ENCODE measurements at places on chromosomes 1 and 21. TPM values are rescaled to one million over a fixed set of nuclear protein-coding genes. Genes with fewer than 3 reads are reported as not detected.

Gene UBE2G2
- 165 TPM for total RNA-seq

Gene LMO4
- total RNA-seq = 42.0 TPM

Gene PPFIA4
- 0.39 TPM for total RNA-seq

Gene IGSF8
- 42.6 TPM for total RNA-seq

Gene FCRLB
- 4.7 TPM for total RNA-seq

DNA sequence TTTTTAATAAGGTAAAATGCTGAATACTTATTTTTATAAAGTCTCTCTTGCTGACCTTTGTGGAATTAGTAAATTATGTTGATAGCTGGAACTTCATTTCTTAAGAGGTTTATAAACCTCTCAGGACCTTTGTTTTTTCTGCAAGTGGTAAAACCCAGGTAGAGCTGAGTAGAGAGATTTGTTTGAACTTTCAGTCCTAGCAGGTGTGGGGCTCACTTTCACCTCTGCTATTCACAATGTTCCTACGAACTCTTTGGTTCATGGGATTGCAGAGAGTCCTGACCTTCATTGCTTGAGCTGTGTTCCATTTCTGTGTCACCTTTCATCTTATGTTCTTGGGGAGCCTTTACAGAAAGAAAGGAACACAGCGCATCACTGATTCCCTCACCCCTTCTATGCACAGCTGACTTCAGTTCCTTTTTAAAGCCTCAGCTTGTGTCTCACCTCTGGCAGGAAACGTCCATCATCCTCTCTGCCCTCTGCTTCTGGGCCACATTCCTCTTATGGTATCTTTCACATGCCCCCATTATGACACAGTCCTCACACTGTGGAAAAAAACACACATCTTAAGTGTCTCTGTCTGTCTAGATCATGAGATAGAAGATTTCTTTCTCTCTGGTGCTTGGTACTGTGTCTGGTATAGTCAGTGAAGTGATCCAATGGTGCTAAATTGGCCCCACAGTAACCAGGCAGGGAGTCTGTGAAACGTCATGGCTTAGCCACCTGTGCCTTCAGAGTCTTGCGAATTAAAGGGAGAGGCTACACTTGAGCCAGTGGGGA, 262.5 kb upstream of the B3GALT2 start:
- no peaks in the 10 kb centered on the region for H3K27me3 ChIP-seq
- no peak overlapping the region for H3K4me3 ChIP-seq
- H3K36me3 ChIP-seq = no peaks in the 10 kb centered on the region
- H3K27ac ChIP-seq = no peak overlapping the region
- H3K4me1 ChIP-seq = no peaks in the 10 kb centered on the region

- no peaks in the 10 kb centered on the region for H3K36me3 ChIP-seq
- no peak overlapping the region for H3K27ac ChIP-seq
- no peak overlapping the region for H3K4me3 ChIP-seq
- no peak for DNase-seq
- H3K4me1 ChIP-seq = no peaks in the 10 kb centered on the region
- no peaks in the 10 kb centered on the region for H3K27me3 ChIP-seq
These were observed 115.4 kb upstream of the EDN2 start for GRCh38 chr1:41599912-41600311.

- no peaks in the 10 kb centered on the region for H3K36me3 ChIP-seq
- no peaks in the 10 kb centered on the region for H3K4me1 ChIP-seq
- no peak for DNase-seq
- H3K27ac ChIP-seq = no peak overlapping the region
- H3K27me3 ChIP-seq = no peaks in the 10 kb centered on the region
These were observed 30.6 kb downstream of the LY9 start for GRCh38 chr1:160826546-160826945.

DNA sequence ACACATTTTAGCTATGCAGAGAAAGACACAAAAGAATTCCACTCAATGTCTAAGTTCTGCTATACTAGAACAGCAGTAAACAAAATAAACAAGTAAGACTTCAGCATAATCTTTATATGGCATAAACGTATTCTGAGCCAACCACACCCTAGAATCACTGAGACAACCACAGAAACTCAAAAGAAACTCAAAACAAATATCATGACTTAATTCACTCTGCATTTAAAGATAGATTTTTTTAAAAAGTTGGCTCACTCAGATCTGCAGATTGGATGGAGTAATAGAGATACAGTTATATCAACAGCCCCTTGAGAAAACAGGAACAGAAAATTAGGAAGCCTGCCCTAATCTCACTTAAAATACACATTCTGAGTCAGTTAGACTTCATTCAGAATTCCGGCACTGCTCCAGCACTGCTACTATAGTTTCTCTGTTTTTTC, 95.0 kb downstream of the COL24A1 start:
- no peak for DNase-seq
- no peaks in the 10 kb centered on the region for H3K27me3 ChIP-seq
- no peak overlapping the region for H3K27ac ChIP-seq
- no peaks in the 10 kb centered on the region for H3K4me1 ChIP-seq
- no peaks in the 10 kb centered on the region for H3K36me3 ChIP-seq
- H3K4me3 ChIP-seq = no peak overlapping the region

GRCh38 chr1:15066191-15066590, 87.4 kb upstream of the TMEM51 start:
- H3K36me3 ChIP-seq = peaks cover 23% of the 10 kb centered on the region
- H3K27ac ChIP-seq = no peak overlapping the region
- H3K27me3 ChIP-seq = no peaks in the 10 kb centered on the region
- H3K4me3 ChIP-seq = no peak overlapping the region
- no peaks in the 10 kb centered on the region for H3K4me1 ChIP-seq

DNA sequence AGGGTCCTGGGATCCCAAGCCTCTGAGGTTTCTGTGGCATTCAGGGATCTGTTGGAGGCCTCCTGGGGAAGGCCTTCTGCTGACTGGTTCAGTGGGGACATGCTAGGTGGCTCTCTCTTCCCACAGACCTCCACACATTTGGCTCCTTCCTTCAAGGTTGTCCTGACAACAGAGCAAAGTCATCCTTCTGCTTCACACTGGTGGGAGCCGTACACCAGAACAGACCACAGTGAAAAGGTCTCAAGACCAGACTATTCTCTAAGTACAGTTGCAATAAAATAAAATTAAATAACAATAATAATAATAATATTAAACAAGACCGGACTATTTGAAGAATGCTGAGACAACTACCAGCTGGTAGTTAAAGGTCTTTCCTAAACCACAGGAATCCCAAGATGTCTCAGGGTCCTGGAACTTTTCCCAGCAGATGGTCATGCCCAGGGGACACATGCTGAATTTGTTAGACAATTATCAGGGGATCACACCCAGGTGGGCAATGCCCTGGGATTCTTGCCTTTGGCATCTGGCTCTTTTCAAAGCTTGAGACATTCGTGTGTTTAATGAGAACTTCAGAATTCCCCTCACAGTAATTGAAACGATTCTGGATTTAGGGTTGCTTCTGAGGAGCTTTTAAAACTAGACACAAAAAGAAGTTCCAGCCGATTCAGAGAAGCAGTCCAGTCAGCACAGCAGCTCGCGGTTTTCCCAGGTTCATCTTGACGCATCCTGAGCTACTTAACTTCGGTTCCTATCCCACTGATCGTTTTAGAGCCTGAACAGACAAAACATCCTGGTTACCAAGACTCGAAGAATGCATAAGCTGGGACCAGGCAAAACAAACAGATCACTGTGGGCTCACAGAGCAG, 22.9 kb downstream of the HTR1D start:
- no peak for DNase-seq
- H3K36me3 ChIP-seq = no peaks in the 10 kb centered on the region
- H3K4me3 ChIP-seq = no peak overlapping the region
- no peak overlapping the region for H3K27ac ChIP-seq

DNA sequence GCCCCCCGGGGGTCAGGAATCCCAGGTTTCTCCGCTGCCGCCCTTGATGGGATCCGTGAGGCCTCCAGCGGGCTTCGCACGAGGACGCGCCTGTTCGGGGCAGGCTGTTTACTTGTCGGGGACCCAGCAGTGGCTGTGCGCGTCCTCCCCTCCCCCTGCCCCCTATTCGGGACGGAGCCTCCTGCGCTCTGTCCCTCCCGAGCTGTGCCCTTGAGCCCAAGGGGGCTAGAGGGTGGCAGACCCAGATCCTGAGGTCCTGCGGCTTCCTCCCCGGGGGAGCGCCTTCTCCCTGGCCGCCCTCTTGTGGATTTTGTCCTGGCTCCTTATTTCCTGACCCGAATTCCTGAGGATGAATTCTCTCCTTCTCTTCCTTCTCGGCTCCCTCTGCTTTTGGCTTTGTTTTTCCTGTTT, 38.4 kb downstream of the PIK3CD start:
- peaks cover 44% of the 10 kb centered on the region for H3K4me1 ChIP-seq
- no peaks in the 10 kb centered on the region for H3K27me3 ChIP-seq
- H3K36me3 ChIP-seq = no peaks in the 10 kb centered on the region

GRCh38 chr21:41979751-41980369, 26.0 kb upstream of the C2CD2 start:
- no peak for DNase-seq
- no peak overlapping the region for H3K27ac ChIP-seq
- no peaks in the 10 kb centered on the region for H3K4me1 ChIP-seq
- H3K36me3 ChIP-seq = no peaks in the 10 kb centered on the region

GRCh38 chr1:150909585-150910180, 16.5 kb upstream of the SETDB1 start:
- no peak overlapping the region for H3K27ac ChIP-seq
- no peaks in the 10 kb centered on the region for H3K27me3 ChIP-seq
- no peaks in the 10 kb centered on the region for H3K36me3 ChIP-seq
- DNase-seq = no peak
- H3K4me1 ChIP-seq = no peaks in the 10 kb centered on the region

GRCh38 chr1:27656157-27656893, 15.7 kb downstream of the IFI6 start:
- peaks cover 13% of the 10 kb centered on the region for H3K4me1 ChIP-seq
- H3K36me3 ChIP-seq = no peaks in the 10 kb centered on the region
- peak overlapping the region; percentile 72 for H3K27ac ChIP-seq
- DNase-seq = no peak
- H3K27me3 ChIP-seq = no peaks in the 10 kb centered on the region

- no peak for DNase-seq
- H3K27me3 ChIP-seq = no peaks in the 10 kb centered on the region
- no peak overlapping the region for H3K27ac ChIP-seq
- H3K4me1 ChIP-seq = peaks cover 19% of the 10 kb centered on the region
- H3K4me3 ChIP-seq = no peak overlapping the region
- H3K36me3 ChIP-seq = no peaks in the 10 kb centered on the region
These were observed 15.8 kb downstream of the TINAGL1 start for GRCh38 chr1:31592132-31592531.

GRCh38 chr1:105368446-105368845, 1618.7 kb downstream of the AMY1C start:
- H3K4me3 ChIP-seq = no peak overlapping the region
- no peaks in the 10 kb centered on the region for H3K36me3 ChIP-seq
- no peaks in the 10 kb centered on the region for H3K27me3 ChIP-seq
- H3K4me1 ChIP-seq = no peaks in the 10 kb centered on the region
- H3K27ac ChIP-seq = no peak overlapping the region

DNA sequence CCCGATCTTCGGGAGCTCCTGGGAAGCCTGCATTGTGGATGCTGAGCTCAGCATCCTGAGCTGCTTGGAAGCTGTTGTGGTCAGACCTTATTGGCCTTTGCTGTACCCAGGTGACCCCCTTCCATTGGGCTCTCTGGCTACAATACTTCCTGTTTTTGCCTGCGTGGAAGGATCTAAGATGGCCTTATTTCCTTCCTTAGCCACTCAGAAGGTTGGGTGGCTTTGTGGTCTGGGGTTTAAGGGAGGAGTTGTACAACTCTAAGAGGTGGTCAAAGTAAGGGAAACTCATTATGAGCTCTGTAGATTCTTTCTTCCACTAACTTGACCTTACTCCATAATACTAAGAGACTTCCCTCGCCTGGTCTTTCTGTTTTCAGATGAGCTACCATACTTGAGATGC, 17.7 kb downstream of the PFKFB2 start:
- DNase-seq = no peak
- H3K4me1 ChIP-seq = no peaks in the 10 kb centered on the region
- H3K4me3 ChIP-seq = no peak overlapping the region
- H3K27me3 ChIP-seq = no peaks in the 10 kb centered on the region

DNA sequence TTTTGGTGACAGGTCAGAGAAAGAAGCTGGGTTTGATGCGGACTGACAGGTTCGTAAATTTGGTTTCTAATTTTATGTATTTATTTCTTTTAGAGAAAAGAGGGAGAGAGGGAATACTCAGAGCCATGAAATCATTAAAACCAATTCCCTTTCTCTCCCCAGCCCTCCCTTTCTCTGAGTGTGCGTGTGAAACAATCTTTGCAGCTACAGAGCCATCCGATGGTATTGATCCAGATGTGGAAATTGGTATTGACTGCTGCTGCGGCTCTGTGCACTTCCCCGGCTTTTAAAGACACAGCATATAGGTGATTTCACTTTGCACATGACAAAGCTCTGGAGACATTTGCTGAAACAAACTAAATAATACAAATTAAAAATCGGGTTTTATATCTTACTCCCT, 42.4 kb upstream of the PBX1 start:
- DNase-seq = no peak
- no peaks in the 10 kb centered on the region for H3K4me1 ChIP-seq
- H3K27me3 ChIP-seq = no peaks in the 10 kb centered on the region
- H3K4me3 ChIP-seq = no peak overlapping the region

GRCh38 chr1:170657275-170657853, 6.6 kb upstream of the PRRX1 start:
- H3K4me3 ChIP-seq = no peak overlapping the region
- no peak overlapping the region for H3K27ac ChIP-seq
- H3K36me3 ChIP-seq = no peaks in the 10 kb centered on the region
- H3K4me1 ChIP-seq = no peaks in the 10 kb centered on the region
- DNase-seq = no peak

DNA sequence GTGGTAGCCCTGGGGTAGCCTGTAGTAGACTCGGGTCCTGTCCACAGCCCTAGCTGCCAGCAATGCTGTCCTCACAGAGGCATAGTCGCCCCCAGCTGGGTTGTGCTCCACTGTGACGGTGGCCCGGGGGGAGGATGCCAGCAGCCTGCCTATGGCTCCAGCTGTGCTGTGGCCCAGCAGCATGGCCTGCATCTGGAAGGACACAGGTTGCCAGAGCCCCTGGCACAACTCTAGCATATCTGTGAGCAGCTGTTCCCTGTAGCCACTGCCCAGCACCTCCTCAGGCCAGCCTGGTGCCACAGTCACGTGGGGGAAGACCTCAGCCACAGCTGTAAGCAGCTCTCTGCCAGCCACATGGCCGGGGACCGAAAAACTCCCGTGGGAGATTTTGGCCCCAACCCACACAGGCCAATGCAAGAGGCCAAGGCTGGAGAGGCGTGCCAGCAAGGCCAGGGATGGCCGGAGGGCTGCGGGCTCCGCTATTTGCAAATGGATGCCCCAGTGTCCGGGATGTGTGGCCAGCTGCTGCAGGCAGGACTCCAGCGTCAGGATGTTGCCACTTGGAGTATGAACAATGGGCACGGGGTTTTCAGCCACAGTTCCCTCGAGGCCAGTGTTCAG, 13.9 kb downstream of the FAM151A start:
- no peaks in the 10 kb centered on the region for H3K36me3 ChIP-seq
- H3K4me3 ChIP-seq = no peak overlapping the region
- no peak overlapping the region for H3K27ac ChIP-seq

- no peak overlapping the region for H3K4me3 ChIP-seq
- peaks cover 25% of the 10 kb centered on the region for H3K27me3 ChIP-seq
- no peaks in the 10 kb centered on the region for H3K36me3 ChIP-seq
- no peak overlapping the region for H3K27ac ChIP-seq
These were observed 57.2 kb downstream of the CDK18 start for GRCh38 chr1:205561501-205562203.
